Fibroblast of lung (primary cell): ENCODE measurements at places on chromosomes 2 and 18.

DNA sequence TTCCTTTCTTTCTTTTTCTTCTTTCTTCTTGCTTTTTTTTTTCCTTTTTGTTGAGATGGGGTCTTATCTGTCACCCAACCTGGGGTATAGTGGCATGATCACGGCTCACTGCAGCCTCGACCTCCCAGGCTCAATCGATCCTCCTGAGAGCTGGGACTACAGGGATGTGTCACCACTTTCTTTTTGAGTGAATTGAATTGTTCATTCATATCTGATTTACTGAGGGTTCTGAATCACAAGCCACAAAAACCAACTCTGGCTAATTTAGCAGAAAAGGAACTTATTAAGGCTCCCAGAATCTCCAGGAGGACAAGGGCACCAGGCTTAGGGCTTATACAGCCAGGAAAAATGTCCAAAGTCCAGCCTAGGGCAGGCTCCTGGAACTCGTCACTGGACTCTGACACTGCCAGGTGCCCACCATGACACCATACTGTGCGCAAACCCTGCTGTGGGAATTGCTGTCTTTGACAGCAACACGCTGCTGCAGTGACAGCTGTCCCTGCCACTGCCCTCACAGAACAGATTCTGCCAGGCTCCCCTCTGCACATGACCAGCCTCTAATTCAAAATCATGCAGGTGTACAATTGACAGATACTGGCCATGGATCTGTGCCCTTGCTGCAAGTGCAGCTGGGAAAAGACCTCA lies 42.9 kb upstream of the EML6 start:
- no peak overlapping the region for H3K27ac ChIP-seq
- H3K36me3 ChIP-seq: no peaks in the 10 kb centered on the region
- DNase-seq: peak; percentile 73
- peaks cover 8% of the 10 kb centered on the region for H3K4me1 ChIP-seq

- no peak overlapping the region for H3K4me3 ChIP-seq
- no peaks in the 10 kb centered on the region for H3K36me3 ChIP-seq
- DNase-seq: no peak
- no peaks in the 10 kb centered on the region for H3K4me1 ChIP-seq
- H3K27ac ChIP-seq: no peak overlapping the region
- H3K27me3 ChIP-seq: peaks cover 8% of the 10 kb centered on the region
Measured at GRCh38 chr2:38474021-38474456, 97.0 kb upstream of the ATL2 start.

GRCh38 chr2:235843591-235844395 lies 324.4 kb downstream of the GBX2 start:
- DNase-seq: no peak
- H3K4me3 ChIP-seq: no peak overlapping the region
- no peak overlapping the region for H3K27ac ChIP-seq

DNA sequence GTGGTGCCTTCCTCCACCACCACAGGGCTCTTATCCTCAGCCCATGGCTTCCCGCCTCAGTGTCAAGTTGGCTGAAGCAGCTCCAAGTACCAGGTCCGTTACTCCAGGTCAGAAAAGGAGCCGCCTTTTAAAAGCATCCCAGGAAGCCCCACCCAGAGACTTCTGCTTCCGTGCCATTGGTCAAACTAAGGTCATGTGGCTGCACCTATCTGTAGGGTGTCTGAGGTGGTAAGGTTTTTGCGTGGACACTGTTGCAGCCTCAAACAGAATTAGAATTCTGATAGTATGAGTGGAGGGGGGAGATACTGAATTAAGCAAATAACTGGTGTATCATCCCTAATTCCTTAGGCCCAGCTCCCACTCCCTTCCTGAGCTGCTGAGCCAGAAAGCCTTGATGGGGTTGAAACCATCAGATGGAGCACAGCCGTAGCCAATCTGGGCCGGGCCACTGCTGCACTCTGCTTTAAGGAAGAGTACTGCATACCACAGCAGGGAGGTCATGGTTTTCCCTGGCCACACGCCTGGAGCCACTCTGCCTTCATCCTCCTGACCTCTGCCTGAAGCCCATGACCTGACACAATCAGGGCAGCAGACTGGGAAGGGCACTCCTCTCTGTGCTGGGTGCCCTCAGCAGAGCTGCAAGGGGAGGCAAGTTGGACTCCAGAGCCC lies 8.4 kb downstream of the TMEM247 start:
- no peaks in the 10 kb centered on the region for H3K36me3 ChIP-seq
- H3K27ac ChIP-seq: peak overlapping the region; percentile 10
- H3K4me1 ChIP-seq: peaks cover 17% of the 10 kb centered on the region
- H3K4me3 ChIP-seq: no peak overlapping the region

- H3K27me3 ChIP-seq: no peaks in the 10 kb centered on the region
- H3K4me3 ChIP-seq: no peak overlapping the region
- H3K4me1 ChIP-seq: no peaks in the 10 kb centered on the region
- H3K27ac ChIP-seq: no peak overlapping the region
- peak; percentile 4 for DNase-seq
- no peaks in the 10 kb centered on the region for H3K36me3 ChIP-seq
Measured at GRCh38 chr2:114089636-114090319, 199.9 kb downstream of the ACTR3 start.

DNA sequence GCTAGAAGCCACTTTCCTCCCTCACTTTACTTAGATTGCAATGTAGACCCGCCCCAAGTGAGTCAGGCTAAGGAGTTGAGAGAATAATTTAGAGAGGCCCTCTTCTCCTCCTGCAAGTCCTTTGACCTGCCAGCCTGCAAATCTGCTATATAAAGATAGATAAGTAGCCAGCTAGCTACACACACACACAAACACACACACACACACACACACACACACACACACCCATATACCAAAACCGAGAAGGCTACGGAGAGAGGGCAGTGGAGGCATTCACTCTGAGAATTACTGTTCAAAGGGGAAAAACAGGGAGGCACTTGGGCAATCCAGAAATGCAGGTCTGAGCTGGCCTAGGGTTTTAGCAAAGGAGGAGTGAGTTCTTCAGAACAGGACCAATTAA lies 23.0 kb upstream of the SMAD7 start:
- no peak for DNase-seq
- H3K36me3 ChIP-seq: no peaks in the 10 kb centered on the region
- no peak overlapping the region for H3K4me3 ChIP-seq

- no peaks in the 10 kb centered on the region for H3K4me1 ChIP-seq
- H3K36me3 ChIP-seq: no peaks in the 10 kb centered on the region
- no peaks in the 10 kb centered on the region for H3K27me3 ChIP-seq
- no peak overlapping the region for H3K4me3 ChIP-seq
- H3K27ac ChIP-seq: no peak overlapping the region
Measured at GRCh38 chr2:28025123-28025522, 134.6 kb downstream of the BABAM2 start.

GRCh38 chr2:195322324-195322723 lies 334.7 kb upstream of the SLC39A10 start:
- H3K4me1 ChIP-seq: peaks cover 3% of the 10 kb centered on the region
- DNase-seq: no peak
- H3K36me3 ChIP-seq: no peaks in the 10 kb centered on the region
- no peaks in the 10 kb centered on the region for H3K27me3 ChIP-seq

GRCh38 chr18:44848644-44849335 lies 168.1 kb downstream of the SETBP1 start:
- DNase-seq: no peak
- no peak overlapping the region for H3K4me3 ChIP-seq
- no peaks in the 10 kb centered on the region for H3K36me3 ChIP-seq
- no peaks in the 10 kb centered on the region for H3K27me3 ChIP-seq

DNA sequence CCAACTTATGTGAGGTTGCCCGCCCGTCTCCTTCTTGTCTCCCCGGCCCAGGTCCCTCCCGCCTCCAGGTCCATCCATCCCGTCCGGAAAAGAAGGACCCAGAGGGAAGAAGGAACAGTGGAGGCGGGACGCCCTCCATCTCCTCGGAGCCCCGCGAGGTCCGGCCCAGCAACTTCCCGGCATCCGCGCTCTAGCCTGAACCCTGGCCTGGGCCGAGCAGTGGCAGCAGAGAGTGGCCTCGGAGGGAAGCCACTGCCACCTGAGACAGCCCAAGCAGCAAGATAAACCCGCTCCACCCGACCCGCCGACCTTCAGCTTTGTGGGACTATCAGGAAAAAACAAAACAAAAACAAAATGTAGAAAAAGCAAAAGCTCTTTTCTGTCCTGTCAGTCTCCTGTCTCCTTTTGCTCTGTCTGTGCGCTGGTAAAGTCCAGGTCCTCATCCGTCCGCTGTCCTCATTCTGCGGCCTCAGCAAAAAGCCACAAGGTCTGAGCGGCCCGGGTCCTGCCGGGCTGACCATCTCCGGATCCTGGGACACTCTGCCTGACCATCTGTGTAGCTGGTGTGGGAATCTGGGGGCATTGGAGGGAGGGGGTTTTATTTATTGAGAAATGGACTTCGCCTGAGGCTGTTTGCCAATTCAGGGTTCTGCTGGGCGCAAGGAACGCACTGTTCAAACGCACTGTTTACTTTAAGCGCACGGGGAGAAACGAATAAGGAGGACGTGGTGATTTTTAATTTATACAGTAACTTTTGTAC lies 3.1 kb downstream of the DLX1 start:
- no peak for DNase-seq
- peaks cover 86% of the 10 kb centered on the region for H3K27me3 ChIP-seq
- no peak overlapping the region for H3K4me3 ChIP-seq
- no peaks in the 10 kb centered on the region for H3K36me3 ChIP-seq
- H3K27ac ChIP-seq: no peak overlapping the region
- H3K4me1 ChIP-seq: peaks cover 6% of the 10 kb centered on the region

DNA sequence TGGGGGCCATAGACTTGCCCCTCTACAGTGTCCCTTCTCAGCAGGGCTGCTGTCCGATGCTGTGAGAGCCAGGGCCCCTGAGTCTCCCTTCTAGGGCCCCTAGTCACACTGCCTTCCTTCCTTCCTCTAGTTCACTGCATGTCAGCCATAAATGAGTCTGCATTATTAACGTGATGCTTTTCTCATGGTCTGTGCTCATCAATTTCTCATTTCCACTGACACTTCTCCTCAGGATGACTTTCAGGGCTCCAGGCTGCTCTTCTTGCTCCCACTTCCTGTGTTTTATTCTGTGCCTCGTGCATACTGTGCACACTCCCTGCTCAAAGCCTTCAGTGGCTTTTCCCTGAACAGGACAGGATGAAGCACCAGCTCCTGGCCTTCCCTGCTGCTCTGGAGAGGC lies 146.5 kb downstream of the FAM210A start:
- no peak for DNase-seq
- no peaks in the 10 kb centered on the region for H3K27me3 ChIP-seq
- H3K4me1 ChIP-seq: no peaks in the 10 kb centered on the region
- no peak overlapping the region for H3K27ac ChIP-seq
- H3K4me3 ChIP-seq: no peak overlapping the region

DNA sequence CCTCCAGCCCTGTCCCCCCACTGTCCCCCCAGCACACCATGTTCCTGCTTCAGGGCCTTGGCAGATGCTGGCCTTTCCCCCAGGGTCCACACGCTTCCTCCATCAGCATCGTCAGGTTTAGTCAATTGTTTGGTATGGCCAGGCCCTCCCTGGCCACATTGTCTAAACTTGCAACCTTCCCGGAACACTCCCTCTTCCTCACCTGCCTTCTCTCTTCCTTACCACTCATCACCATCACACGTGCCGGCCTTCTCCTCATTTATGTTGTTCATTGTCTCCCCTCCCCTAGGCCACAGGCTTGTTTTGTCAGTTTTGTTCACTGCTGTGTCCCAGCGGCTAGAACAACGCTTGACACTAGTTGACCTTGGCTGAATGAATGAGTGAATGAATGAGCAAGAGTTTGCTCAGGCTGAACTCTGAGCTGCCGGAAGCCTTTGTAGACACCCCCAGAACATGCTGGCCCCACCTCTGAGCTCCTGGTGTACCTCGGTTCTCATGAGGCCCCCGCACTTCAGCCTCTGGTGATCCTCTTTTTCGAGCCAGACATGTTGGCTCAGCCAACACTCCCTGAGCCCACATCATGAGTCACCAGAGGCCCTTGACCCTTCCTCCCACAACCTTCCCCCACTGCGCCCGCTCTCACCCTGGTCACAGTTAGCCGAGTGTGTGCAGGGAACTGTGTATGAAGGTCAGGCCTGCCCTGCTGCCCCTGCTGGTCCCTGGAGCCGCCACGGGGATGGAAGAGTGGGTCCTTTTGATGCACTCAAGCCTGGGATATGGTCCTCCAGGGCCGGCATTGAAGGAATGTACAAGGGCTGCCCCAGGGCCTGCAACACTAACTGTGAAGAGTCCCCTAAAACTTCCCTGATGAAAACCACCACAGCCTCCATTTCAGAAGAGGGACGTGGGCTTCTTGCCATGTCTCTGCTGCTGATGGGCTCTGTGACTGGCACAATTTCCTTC lies 57.5 kb downstream of the HS1BP3 start:
- H3K4me1 ChIP-seq: peaks cover 61% of the 10 kb centered on the region
- H3K4me3 ChIP-seq: no peak overlapping the region
- H3K27me3 ChIP-seq: no peaks in the 10 kb centered on the region
- peak overlapping the region; percentile 74 for H3K27ac ChIP-seq

DNA sequence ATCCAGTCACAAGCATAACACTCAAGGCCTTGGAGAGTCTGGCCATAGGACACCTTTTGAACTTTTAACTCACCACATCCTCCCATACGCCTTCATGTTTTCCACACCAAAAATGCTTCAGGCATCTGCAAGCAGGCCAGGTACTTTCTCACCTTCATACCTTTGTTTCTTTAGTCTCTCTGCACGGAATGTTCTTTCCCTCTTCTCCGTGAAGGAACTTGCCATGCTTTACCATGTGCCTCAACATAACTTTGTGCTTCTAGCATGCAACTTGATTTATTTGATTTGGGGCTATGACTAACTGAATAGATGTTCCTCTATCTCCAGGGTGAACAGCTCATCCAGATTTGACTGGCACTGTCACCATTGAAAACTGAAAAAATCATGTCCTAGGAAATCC lies 141.7 kb upstream of the ACVR2A start:
- DNase-seq: no peak
- no peaks in the 10 kb centered on the region for H3K36me3 ChIP-seq
- H3K4me1 ChIP-seq: no peaks in the 10 kb centered on the region
- no peaks in the 10 kb centered on the region for H3K27me3 ChIP-seq
- no peak overlapping the region for H3K27ac ChIP-seq
- H3K4me3 ChIP-seq: no peak overlapping the region

DNA sequence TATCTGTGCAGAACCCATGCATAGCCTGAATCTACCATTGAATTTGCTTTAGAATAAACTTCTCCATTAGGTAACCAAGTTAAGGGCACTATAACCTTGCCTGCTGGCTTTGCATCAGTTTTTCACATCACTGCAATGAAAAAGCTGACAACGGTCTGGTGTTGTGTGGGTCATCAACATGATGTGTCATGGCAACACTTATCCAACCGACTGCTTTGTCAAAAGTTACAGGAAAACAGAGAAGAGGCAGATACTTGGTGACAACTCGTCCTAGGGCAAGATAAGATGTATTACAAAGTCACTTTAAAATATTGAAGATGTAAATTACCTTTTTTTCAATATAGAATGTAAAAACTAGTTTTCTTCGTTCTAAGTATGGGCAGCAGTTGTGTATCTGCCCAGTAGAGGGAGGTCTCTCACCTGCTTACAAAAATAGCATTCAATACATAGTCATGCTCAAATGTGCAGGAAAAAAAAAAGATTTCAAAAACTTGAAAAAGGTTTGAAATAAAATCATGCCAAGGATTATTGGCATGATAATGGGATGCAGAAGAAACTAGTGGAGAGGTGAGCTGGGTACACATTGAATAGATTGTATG lies 96.3 kb downstream of the EVA1A start:
- H3K4me1 ChIP-seq: no peaks in the 10 kb centered on the region
- no peak overlapping the region for H3K27ac ChIP-seq
- no peaks in the 10 kb centered on the region for H3K36me3 ChIP-seq
- H3K27me3 ChIP-seq: no peaks in the 10 kb centered on the region

- H3K4me3 ChIP-seq: no peak overlapping the region
- H3K27ac ChIP-seq: no peak overlapping the region
- no peaks in the 10 kb centered on the region for H3K27me3 ChIP-seq
- H3K4me1 ChIP-seq: no peaks in the 10 kb centered on the region
- DNase-seq: peak; percentile 18
Measured at GRCh38 chr2:120844070-120844738, 108.5 kb downstream of the GLI2 start.
